ENCODE measurements at places on chromosomes 11 and 22.

- no peak for DNase-seq
Observed at GRCh38 chr11:32154275-32154674, 63.4 kb downstream of the RCN1 start.

DNA sequence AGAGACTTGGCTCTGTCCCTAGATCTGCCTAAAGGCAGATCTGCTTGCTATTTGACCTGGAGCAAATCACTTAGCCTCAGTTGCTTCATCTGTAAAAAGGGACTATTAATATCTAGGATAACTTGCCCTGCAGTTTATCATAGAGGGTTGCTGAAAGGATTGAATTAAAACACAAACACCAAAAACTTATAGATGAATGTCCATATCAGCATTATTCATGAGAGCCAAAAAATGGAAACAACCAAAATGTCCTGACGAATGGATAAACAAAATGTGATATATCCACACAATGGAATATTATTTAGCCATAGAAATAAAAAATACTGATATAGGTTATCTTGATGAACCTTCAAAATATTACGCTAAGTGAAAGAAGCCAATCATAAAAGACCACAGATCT, 67.2 kb downstream of the USP35 start:
- DNase-seq: no peak

- no peak for DNase-seq
Observed at GRCh38 chr11:35825386-35825785, 118.5 kb upstream of the LDLRAD3 start.

- DNase-seq: peak; percentile 21
Observed at GRCh38 chr22:49825944-49826602, 1.6 kb downstream of the BRD1 start.

GRCh38 chr11:83025267-83025704, 46.4 kb downstream of the RAB30 start:
- DNase-seq: no peak

DNA sequence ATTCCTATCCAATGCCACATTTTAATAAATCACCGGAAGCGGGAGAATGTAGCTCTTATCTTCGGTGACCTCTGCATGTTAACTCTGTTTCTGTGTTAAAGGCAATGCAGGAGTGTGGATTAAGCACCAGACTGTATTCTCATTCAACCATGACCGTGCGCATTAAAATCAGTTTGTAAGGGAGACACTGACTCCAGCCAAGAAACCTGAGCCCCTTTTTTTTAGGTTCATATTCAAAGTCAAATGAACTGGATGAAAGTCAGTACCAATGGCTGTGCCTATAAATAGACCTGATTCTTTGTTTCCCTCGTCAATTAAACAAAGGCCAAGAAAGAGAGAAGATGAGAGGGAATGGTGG, 32.2 kb downstream of the C11orf91 start:
- DNase-seq: no peak

GRCh38 chr11:124915541-124916369, 3.3 kb upstream of the HEPN1 start:
- no peak for DNase-seq

- no peak for DNase-seq
Observed at GRCh38 chr11:65290448-65291165, 24.1 kb upstream of the CDC42EP2 start.

DNA sequence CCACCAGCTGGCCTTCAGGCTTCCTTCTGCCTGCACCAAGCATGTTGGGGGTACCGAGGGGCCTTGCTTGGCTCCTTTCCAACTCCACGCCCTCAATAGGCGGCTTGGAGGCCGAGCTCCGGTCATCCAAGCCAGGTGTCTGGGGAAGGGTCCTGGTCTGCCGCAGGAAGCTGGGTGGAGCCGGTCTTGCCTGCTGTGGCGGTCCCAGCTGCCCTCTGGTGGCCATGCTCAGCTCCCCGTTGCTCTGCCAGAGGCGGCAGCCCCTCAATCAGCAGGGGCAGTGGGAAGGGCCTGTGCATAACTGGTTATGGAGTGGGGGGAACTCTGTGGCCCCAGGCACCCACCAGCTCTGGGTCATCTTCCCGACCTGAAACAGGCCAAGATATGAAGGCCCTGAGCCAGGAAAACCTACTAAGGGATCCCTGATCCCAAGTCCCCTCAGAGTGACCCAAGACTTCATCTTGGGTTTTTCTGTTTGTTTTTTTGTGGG, 3.2 kb downstream of the ARVCF start:
- DNase-seq: no peak

GRCh38 chr11:3824714-3825472, 15.9 kb downstream of the RHOG start:
- peak; percentile 72 for DNase-seq

DNA sequence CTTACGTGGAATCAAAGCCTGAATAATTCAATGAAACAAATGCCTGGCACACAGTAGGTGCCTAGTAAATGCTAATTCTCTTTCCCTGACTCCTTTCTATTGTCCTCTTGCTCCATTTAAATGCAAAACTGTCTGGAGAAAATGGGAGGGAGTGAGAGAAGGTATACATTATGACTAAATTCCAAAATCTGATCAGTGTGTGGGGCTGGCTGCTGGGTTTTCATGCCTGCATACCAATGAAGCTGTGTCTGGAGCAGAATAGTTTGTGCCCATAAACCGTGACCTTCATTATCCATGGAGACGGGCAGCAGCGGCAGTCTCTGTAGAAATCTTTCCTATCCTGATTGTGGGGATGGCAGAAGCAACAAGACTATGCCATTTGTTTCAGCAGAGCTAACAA, 223.4 kb upstream of the ZBED5 start:
- no peak for DNase-seq

- no peak for DNase-seq
Observed at GRCh38 chr11:64593156-64594105, 2.4 kb downstream of the SLC22A12 start.

DNA sequence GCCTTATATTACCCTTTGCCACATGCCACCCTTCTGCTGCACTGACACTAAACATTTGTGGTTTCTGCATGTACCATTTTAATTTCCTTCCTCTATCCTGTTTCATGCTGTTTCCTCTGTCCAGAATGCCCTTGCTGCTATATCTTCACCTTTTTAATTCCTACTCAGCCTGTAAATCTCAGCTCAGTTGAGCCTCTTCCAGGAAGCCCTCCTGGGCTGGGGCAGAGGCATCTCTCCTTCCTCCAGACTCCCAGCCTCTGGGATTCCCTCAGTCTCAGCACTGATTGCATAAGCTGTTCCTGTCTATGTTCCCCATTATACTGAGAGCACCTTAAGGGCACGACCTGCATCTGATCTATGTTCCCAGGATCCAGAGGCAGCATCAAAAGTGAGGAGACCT, 98.7 kb downstream of the RNF169 start:
- DNase-seq: no peak

DNA sequence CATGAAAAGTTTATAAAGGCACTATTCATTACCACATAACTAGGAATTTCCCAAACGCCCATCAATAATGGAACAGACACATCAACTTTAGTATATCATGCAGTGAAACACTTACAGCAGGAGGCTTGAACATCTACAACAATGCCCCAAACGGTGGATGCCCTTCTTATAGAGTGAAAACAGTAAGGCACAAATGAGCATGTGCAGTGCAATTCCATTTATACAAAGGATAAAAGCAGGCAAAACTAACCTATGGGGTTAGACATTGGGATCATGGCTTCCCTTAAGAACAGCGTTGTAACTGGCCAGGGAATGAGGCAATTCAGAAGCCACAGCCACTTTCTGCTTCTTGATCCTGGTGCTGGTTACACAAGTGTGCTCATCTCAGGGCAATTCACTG, 1363.0 kb downstream of the TBC1D22A start:
- DNase-seq: no peak

GRCh38 chr11:109480251-109480650, 58.3 kb downstream of the C11orf87 start:
- no peak for DNase-seq

- no peak for DNase-seq
Observed at GRCh38 chr11:133919330-133920108, 37.2 kb downstream of the IGSF9B start.

DNA sequence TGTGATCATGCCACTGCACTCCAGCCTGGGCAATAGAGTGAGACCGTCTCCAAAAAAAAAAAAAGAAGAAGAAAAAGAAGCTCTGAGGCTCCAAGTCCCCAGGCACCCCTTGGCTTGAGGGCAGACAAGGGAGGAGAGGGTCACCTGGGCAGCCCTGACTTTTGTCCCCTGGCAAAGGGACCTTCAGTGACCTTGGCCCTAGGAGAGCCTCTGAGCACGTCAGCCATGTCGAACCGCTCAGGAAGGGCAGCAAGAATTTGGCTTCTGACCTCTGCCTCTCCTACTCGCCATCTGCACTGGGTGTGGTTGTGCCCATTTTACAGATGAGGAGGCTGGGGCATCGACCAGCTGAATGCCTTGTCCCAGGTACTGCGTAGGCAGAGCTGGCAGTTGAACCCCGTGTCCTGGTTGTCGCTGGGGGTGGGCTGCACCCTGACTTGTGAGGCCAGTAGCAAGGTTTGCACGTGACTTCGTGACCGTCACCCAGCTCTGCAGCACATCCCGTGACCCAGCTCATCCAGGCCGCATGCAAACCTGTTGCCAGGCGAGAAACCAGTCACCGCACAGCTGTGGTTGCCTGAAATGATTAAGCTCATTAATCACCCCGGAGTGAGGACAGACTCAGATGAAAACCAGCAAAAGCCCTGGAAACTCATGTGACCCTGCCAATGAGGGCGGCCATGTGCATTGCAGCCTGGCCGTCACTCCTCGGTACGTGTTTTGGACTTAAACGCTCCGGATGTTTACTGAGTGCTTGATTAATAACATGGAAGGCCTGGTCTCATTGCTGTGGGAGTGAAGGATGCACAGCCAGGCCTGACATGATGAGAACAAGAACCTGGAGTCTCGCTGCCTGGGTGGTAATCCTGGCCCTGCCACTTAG, 47.7 kb upstream of the PPP6R3 start:
- no peak for DNase-seq
